ENCODE measurements at places on chromosomes 13 and 19.

- no peak for DNase-seq
Measured at GRCh38 chr19:11347546-11348039, 1.3 kb downstream of the CCDC159 start.

DNA sequence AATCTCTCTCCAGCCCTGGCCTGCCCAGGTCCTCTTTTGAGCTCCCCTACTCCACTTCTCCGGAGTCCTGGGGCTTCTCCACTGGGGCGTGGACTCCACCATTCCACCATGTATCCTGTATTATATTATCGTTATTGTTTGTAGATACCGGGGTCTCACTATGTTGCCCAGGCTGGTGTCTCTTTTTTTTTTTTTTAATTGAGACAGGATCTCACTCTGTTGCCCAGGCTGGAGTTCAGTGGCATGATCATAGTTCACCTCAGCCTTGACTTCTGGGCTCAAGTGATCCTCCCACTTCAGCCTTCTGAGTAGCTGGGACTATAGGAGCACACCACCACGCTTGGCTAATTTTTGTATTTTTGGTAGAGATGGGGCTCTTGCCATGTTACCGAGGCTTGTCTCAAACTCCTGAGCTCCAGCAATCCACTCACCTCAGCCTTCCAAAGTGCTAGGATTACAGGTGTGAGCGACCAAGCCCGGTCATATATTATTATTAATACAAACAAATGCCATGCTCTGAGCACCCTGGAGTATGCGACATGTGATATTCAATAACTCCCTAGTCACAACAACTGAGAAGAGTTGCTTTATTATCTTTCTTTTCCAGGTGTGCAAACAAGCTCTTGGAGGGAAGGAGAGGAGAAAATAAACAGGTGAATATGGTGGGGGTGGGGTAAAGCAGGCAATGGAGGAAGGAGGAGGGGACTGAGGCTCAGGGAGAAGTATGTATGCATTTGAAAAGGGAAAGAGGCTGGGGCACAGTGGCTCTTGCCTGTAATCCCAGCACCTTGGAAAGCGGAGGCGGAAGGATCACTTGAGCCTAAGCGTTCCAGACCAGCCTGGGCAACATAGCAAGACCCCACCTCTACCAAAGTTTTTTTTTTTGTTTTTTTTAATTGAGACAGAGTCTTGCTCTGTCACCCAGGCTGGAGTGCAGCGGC is 2.8 kb upstream of the CERS4 start:
- DNase-seq = no peak

DNA sequence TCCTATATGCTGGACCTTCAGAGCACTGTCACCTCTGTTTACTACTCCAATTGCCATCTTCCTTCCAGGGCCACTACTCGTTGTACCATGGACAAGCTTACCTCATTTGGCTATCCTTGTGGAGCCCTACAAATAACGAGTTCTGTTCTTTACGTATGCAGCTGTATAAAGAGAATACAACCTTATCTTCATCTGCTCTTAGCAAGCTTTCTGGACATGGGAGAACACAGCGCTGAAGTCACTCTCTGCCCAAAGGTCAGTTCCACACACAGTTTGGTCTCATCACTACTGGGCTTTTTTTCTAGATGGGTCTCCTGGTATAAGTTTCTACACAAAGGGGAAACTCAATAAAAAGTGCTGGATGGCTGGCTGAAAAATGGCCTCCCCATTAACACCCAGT is 88.9 kb downstream of the CDADC1 start:
- DNase-seq = no peak

DNA sequence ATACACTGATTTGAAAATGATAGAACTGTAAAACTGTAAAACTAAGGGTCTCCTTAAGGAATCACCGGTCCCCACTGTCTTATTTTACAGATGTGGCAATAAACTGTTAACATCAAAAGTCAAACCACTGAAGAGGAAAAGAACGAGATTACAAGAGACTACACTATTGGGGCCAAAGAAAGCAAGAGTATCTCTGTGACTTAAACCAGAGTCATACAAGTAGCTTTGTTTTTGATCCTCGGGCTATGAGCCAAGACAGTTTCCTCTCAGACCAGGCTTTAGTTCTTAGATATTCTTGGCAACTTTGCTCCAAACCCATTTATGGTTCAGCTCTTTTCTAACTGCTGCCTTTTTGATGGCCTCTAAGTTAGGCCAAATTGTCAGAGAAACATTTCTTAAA is 113.8 kb downstream of the TBC1D4 start:
- DNase-seq = no peak

DNA sequence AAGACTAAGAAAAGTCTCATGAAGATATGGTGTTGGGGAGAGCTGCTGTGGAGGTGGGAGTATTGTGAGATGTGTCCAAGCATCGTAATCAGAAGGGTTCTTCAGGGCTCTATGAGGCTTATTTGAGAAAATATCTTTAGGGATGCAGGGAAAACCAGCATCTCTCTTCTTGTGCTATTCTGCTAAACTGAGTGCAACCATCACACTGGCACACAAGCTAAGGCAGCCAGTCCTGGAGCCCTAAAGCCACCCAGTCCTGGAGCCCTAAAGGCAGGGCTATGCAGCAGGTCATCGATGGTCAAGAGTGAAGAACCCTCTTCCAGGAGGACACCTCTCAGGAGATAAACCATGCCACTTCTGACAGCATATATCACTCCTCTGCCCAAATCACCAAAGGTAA is 445.2 kb upstream of the MIR17HG start:
- no peak for DNase-seq

- peak; percentile 33 for DNase-seq
Measured at GRCh38 chr19:14476673-14477401, 1.7 kb upstream of the PTGER1 start.
